ENCODE measurements at places on chromosomes 7 and 10. TPM values are rescaled to one million over a fixed set of nuclear protein-coding genes. Genes with fewer than 3 reads are reported as not detected.

The LIPJ gene
- not detected for total RNA-seq

- DNase-seq, result no peak
- H3K4me1 ChIP-seq, result no peaks in the 10 kb centered on the region
- no peaks in the 10 kb centered on the region for H3K27me3 ChIP-seq
Observed at GRCh38 chr7:136635751-136636150, 232.7 kb upstream of the CHRM2 start.

GRCh38 chr7:113128031-113128430 lies 9.7 kb upstream of the SMIM30 start:
- no peak for DNase-seq
- no peaks in the 10 kb centered on the region for H3K36me3 ChIP-seq
- no peak overlapping the region for H3K4me3 ChIP-seq

- no peaks in the 10 kb centered on the region for H3K4me1 ChIP-seq
- H3K36me3 ChIP-seq, result no peaks in the 10 kb centered on the region
- H3K4me3 ChIP-seq, result no peak overlapping the region
- H3K27me3 ChIP-seq, result no peaks in the 10 kb centered on the region
- H3K27ac ChIP-seq, result no peak overlapping the region
Observed at GRCh38 chr10:126867567-126868365, 37.5 kb upstream of the DOCK1 start.

DNA sequence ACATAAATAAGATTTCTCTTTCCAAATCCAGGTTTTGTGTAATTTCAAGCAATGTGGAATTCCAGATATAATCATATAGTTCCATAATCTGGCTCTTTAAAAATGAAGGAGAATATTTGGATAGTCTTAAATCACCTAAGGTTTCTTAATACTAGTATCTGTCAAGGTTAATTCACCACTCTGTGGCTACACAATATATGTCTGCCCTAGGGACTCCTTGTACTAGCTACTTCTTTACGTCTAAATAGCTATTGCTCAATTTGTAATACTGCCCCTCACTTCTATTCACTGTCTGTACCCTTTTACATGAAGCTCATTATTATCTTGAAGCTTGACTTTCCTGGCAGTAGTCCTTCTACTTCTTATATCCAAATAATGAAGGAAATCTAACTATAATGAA lies 47.2 kb downstream of the CACNA2D1 start:
- no peaks in the 10 kb centered on the region for H3K36me3 ChIP-seq
- DNase-seq, result no peak
- H3K27me3 ChIP-seq, result no peaks in the 10 kb centered on the region
- H3K27ac ChIP-seq, result no peak overlapping the region
- H3K4me1 ChIP-seq, result no peaks in the 10 kb centered on the region
